ENCODE measurements at places on chromosomes 2 and 18.

GRCh38 chr2:230714136-230714480 is 1.5 kb downstream of the CAB39 start:
- DNase-seq, result no peak

DNA sequence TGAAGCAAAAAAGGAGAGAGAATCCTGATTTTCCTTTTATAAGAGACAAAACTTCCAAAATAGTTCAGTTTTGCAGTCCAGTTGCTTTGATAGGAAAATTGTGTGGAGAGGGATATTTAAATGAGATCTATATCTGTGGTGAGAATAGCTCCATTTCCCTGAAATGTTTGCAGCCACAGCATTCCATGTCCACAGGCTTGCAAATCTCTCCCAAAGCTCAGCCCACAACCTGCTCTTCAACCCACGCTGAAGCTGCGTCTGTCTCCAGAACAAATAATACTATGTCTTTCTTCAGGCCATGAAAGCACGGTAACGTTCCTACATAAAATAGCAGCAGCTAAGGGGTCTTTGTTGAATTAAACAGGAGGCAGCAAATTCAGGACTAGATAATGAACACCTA is 31.8 kb downstream of the TMEM17 start:
- DNase-seq, result no peak

DNA sequence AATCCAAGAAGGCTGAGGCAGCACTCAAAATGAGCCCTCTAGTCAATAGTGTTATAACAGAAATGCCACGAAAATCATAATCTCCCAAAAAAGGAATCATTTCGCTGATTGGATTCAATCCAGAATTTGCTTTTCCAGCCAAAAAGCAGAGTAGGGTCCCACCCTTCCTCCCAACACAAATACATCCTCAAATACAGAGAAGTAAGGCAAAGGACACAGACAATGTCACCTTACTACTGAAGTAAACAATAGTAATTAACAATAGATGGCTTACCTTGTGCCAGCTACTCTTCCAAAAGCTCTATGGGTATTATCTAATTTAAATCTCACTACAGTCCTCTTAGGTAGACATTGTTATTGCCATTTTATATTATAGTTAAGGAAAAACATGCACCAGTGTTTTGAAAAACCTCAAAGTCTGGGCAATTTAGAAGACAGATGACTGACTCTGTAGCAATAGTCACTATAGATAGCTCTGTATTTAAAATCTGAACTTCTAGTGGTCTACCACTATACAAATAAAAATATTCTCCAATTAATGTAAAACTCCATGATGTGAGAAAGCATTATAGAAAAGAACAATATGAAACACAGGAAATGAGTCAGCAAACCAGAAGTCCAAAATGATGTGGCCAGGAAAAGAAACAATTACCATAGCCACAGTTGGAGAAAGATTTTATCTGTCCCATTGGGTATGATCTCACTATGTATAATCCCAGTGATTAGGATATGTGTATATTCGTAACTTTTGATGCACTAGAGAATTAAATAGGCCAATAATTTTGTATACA is 305.0 kb upstream of the ERBB4 start:
- DNase-seq, result no peak

GRCh38 chr18:58125183-58125582 is 81.2 kb downstream of the NEDD4L start:
- no peak for DNase-seq

DNA sequence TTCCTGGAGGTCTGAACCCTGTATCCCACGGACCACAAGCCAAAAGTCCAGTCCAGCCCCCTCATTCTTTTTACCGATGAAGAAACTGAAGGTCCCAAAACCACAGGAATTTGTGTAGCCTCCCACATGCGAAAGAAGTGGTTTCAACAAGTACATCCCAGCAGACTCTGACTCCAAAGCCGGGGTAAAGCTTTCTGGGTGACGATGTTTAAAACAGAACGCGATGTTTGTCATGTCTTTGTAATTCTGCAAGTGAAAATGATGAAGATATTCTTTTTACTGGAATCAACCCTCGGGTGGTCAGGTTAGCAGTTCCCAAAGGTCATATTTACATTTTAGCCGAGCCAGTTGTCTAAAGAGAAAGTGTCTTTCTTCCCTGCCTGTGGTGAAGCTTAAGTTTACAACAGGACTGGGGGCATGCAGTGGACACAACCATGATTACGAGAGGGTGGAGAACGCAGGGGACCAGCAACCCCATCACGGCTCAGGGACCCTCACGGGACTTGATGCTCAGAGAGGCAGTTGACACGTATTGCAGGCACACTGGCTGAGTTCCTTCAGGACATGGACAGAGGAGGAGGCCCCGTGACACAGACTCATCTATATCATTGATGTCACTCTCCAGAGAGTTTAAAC is 17.8 kb upstream of the TMEM131 start:
- peak; percentile 53 for DNase-seq

GRCh38 chr18:9428301-9428706 is 47.0 kb upstream of the RALBP1 start:
- DNase-seq, result no peak

DNA sequence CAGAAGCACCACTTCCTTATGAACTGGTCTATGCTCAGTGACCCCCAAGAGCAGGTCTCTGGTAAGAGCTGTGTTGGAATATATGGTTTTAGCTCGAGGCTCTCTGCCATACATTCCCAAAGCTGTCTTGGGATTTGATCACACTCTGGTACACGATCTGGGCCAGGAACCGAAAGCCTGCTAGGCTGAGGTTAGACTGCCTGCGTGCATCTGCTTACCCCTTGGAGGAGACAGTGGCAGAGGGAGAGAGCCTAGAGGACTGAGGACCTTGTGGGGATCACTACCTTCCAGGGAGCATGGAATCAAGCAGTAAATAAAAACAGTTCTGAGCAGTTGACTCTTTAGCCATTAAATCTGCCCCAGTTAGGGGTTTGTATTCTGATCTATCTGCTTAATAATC is 63.7 kb downstream of the ZNF532 start:
- no peak for DNase-seq

GRCh38 chr2:230723363-230723762 is 10.7 kb downstream of the CAB39 start:
- DNase-seq, result peak; percentile 41

DNA sequence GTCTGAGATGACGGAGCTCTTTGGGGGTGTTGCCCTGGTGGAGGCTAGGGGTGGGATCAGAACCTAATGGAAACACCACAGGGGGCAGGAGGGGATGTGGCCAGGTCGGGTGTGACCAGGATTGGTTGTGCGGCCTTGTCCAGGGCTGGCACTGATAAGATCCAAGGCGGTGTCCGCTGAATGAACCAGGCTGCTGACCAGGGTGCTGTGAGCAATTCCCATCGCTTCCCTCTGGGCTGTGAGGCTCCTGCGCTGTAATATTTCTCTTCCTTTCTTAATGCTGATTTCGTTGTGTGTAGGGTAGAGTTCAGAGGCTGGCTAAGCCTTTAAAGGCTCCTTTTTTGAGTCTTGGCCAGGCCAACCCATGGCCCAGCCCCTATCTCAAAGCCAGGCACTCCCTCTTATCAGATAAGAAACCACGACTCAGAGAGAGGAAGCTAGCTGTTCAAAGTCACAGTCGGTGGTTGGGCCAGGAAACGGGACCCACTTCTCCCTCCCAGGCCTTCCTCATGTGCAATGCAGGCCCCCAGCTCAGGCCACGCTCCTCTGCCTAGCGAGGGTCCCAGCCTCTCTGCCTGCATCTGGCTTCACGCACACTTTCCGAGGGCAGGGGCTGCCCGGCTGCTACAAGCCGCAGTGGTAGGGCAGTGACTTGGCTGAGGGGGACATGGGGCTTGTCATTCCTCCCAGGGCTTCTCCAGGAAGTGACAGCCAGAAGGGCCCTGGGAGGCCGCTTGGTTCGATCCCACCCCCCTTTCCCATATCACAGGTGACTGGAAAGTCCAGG is 26.0 kb upstream of the FOSL2 start:
- peak; percentile 72 for DNase-seq

DNA sequence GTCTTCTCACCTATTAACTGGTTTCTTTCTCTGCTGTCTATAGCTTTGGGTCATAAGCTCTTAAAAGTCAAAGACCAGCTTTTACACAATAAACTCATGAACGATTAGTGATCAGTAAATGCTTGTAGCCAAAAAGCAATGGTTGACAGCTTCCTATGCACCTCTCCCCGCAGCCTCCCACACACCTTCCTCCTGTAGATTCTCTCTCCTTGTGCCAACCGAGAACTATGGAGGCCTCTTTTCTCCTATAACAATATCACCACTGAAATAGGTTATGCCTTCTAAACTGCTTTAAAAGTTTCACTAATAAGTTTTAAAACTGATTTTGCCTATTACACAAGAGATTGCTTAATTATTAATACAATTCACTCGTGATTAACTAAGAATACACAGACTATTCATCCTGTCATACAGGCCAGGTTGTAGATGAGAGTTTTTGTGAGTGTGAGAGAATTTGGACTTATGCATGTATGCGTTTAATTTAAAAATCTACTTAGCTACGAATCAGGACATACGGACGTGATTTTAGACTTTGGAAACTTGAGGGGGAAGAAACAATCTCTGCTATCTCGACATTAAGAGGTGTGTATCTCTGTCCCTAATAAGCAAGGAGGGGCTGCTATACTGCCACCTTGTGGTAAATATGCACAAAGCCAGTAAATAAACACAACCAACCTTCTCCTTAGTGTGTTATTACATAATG is 229.1 kb upstream of the RBBP8 start:
- DNase-seq, result no peak

DNA sequence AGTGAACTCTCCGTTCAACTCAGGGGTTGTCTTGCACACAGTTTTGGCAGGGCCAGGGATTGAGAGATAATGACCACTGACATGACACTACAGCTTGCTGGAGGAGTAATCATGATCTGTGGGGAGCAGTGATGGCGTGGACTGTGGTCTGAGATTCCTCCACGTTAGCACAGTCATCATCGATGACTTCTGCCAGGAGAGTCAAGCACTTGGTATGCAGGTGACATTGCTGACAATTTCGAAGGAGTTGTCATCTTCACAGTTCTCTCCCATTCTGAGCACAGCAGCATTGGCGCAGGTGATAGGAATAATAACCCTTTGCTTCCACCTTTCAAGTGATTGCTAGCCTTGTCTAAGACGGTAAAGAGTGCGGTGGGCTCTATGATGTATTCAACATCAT is 79.8 kb downstream of the SGPP2 start:
- no peak for DNase-seq

GRCh38 chr2:195677290-195677689 is 20.3 kb downstream of the SLC39A10 start:
- no peak for DNase-seq

DNA sequence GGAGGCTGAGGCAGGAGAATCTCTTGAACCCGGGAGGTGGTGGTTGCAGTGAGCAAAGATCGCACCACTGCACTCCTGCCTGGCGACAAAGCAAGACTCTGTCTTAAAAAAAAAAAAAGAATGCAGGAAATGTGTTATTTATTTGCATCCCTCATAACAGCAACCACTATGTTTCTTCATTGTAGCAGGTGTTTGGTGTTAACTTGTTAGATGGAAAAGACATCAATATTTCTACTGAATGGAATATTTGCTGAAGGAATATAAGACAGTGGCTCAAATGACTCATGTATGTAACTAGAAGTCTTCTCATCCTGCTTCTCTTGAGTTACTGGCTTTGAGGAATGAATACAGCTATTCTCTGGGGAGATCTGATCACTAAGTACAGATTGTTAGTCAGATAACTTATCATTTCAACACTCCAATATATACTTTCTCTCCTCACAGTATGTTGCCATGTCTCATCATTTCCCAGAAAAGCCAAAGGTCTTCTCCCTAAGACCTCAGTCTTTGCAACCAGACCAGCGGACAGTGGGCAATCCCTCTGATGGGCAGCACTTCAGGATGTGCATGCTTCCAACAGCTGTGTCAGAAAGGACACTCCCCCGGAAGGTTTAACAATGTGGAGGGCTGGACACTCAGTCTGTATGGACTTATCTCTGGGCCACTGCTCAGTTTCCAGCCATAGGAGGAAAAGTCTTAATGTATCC is 104.4 kb upstream of the STK17B start:
- peak; percentile 50 for DNase-seq

GRCh38 chr2:104846786-104847585 is 6.9 kb upstream of the POU3F3 start:
- DNase-seq, result no peak

DNA sequence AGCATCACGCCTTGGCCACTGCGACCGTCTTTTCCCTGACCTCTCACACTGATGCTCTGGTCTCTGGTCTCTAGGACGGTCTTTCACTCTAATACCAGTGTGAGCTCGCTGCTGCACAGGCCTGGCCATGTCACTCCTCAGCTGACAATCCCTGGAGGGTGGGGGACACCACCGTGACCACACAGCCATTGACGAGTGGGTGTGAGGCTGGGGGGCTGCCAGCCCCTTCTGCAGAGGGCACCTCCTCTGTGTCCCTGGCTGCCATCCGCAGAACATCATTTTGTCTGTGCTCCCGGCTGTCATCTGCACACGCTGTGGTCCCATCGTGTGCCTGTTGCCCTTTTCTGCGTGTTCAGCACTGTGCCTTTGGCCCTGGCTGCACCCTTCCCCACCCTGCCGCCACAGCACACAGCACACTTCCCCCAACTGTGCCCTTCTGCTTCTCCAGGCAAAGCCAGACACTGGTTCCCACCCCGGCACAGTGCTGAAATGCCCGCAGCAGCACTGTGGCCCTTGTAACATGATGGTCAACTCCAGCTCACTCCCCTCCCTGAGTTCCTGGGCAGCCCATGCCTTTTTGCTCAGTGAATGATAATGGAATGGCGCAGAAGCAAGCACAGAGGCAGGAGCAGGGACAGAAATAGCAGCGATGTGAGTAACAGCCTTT is 30.4 kb upstream of the INHBB start:
- no peak for DNase-seq

- DNase-seq, result no peak
Measured at GRCh38 chr2:136765256-136766072, at the start of gene THSD7B. THSD7B (plus strand) TSS chr2:136765545; CDS start chr2:136882179, 116,634 bp downstream.
